ENCODE measurements at places on chromosomes 5 and 9. TPM values are rescaled to one million over a fixed set of nuclear protein-coding genes. Genes with fewer than 3 reads are reported as not detected.

GRCh38 chr5:149240354-149240998 is 31.2 kb upstream of the AFAP1L1 start:
- DNase-seq: no peak

- peak; percentile 32 for DNase-seq
Measured at GRCh38 chr9:114224247-114224610, 68.9 kb downstream of the COL27A1 start.

GRCh38 chr9:37963936-37964739 is 60.2 kb upstream of the SLC25A51 start:
- DNase-seq: peak; percentile 57

DNA sequence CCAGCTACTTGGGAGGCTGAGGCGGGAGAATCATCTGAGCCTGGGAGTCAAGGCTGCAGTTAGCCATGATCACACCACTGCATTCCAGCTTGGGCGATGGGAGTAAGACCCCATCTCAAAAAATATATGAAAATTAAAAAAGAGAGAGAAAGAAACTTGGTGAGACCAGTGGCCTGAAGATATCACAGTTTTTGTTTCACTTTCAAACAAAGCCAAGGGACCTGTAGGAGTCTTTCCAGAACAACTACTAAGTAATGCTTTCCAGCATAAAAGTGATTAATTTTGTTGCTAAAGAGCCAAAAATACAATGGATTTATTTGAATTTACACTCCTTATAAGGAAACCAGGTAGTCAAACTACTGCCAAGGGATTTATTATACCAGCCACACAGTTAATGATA is 23.5 kb downstream of the GKAP1 start:
- DNase-seq: no peak

DNA sequence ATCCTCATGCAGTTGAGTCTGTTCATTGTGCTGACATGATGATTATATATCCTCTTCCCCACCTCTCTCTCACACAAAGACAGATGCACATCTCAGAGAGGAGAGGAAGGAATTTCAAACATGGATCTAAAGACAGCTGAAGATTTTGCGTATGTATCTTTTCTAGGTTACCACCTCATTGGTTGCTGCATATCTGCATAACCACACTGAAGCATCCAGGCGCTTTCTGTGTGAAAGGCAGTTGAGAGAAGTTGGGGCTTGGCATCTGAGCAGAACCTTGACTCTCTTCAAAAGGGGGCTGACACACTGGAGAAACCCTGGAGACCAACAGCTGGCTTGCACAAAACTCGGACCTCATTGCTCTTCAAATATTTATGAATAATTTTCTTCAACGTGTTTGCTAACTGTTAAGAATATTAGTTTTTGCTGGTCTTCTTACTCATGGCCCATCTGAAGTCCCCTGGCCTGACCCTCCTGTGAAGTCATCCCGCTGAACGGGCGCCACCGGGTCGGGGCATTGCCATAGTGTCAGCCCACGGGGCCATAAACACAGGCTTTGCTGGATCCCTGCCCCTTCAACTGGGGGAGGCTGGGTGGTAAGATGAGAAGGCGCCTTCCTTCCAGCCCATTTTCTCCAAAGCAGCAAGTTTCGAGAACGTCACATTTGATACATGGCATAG is 593.2 kb upstream of the CLINT1 start:
- peak; percentile 77 for DNase-seq

GRCh38 chr9:26234865-26235264 is 556.6 kb upstream of the TUSC1 start:
- no peak for DNase-seq

DNA sequence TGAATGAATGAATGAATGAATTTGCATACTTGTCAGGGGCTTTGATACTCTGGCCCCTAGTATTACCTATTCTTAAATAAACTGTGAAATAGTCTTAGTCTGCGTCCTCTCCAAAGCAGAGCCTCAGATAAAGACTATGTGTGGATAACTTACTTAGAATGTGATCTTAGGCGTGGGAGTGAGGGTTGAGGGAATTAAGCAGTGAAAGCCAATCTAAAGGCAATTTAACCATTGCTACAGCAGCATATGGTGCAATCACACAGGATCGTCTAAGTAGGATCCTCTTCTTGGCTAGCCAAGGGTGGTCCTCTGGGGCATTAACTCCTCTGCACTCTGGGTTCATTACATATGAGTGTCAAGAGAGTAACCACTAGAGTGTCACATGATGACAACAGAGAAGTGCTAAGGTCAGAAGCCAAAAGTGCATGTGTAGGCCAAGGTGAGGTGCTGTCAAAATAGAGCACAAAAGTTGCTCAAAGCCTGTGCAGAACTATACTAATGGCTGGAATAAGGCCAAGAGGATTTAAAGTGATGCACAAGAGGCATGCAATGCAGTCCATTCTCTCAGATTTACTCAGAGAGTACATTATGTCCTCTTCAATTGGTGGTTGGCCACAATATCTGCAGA is 274.4 kb upstream of the SEMA6A start:
- DNase-seq: no peak

DNA sequence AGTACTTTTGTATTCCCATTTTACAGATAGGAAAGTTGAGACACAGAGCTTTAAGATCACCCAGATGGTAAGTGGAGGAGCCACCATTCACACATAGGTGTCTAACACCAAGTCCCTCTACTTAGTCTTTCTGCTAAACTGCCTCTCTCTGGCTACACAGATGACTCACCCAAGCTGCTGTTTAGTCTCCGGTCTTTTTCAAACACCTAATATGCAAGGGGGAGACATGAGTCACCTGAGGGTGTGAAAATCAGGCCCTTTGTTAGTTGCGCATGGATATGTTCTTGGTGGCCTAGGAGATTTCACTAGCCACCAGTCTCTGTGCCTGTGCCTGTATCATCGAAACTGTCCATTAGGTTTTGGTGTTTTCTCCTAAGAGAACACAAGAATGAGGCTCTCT is 117.8 kb downstream of the MAST4 start:
- no peak for DNase-seq

GRCh38 chr9:28127101-28127500 is 553.8 kb upstream of the C9orf72 start:
- DNase-seq: no peak

DNA sequence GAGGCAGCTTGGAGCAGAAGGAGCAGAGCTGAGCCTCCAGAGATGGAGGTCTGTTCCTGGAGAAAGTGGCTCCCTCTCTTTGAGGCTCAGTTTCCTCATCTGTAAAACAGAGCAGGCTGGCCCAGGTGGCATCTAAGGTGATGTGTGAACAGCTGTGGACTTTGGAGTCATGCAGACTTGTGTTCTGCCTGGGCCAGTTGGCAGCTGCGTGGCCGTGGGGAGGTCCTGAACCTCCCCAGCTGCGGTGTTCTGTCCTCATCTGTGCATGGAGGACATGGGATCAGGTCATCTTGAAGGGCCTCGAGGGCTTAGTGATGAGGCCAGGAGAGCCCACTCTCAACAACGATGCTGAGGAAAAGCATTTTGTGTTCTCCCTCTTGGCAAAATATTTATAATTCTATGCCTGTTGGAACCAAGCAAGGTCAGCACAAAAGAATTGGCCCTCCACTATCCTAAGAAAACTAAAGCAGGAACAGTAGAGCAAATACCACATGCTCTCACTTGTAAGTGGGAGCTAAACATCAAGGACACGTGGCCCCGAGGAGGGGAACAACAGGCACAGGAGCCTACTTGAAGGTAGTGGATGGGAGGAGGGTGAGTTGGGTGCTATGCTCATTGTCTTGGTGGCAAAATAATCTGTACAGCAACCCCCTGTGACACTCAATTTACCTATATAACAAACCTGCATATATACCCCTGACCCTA is 63.2 kb upstream of the COL15A1 start:
- DNase-seq: no peak

GRCh38 chr5:172086194-172086975 is 79.9 kb upstream of the FBXW11 start:
- DNase-seq: no peak

GRCh38 chr9:83501565-83501964 is 36.6 kb downstream of the FRMD3 start:
- no peak for DNase-seq

- no peak for DNase-seq
Measured at GRCh38 chr5:111574311-111574710, 62.0 kb upstream of the STARD4 start.

DNA sequence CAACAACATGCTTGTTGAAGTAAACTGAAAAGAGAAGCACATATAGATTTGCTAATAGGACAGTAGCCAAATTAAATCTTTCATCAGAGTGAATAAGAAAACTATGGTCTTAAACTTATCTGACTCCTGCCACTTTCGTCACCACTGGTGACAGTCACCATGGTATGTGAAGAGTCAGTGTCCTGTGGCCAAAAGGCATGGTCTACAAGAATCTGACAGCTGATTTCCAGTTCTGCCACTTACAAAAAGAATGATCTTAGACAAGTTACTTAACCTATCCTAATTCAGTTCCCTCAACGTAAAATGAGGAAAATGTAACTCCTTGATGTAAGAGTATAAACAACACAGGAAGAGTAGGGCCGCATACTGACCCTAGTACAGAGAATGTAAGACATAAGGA is 102.0 kb downstream of the LPAR1 start:
- no peak for DNase-seq

ANKRD33B gene
- 7.4 TPM for total RNA-seq

PFN3 gene
- total RNA-seq: not detected

CCDC107 gene
- 9.8 TPM for total RNA-seq

CCDC180 gene
- 16.1 TPM for total RNA-seq

DNLZ gene
- total RNA-seq: 5.1 TPM

CNOT6 gene
- total RNA-seq: 25.0 TPM

NR2F1 gene
- 4.8 TPM for total RNA-seq

RNF224 gene
- total RNA-seq: not detected

OR13J1 gene
- not detected for total RNA-seq

PTPDC1 gene
- total RNA-seq: 14.7 TPM

EIF4EBP3 gene
- 1.3 TPM for total RNA-seq

OBP2B gene
- 0.30 TPM for total RNA-seq

PRDM9 gene
- total RNA-seq: not detected

ZNF367 gene
- total RNA-seq: 7.5 TPM

ADAM19 gene
- total RNA-seq: 5.9 TPM

NMUR2 gene
- total RNA-seq: 0.10 TPM

Measured in skin of body (tissue), 3 donors.